ENCODE measurements at places on chromosomes 2 and 18.

DNA sequence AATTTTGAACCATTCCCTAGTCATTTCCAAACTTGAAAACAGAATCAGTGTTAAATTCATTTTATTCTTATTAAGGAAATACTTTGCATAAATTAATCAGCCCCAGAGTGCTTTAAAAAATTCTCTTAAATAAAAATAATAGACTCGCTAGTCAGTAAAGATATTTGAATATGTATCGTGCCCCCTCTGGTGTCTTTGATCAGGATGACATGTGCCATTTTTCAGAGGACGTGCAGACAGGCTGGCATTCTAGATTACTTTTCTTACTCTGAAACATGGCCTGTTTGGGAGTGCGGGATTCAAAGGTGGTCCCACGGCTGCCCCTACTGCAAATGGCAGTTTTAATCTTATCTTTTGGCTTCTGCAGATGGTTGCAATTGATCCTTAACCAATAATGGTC is 5.5 kb upstream of the MROH2A start:
- DNase-seq: no peak

DNA sequence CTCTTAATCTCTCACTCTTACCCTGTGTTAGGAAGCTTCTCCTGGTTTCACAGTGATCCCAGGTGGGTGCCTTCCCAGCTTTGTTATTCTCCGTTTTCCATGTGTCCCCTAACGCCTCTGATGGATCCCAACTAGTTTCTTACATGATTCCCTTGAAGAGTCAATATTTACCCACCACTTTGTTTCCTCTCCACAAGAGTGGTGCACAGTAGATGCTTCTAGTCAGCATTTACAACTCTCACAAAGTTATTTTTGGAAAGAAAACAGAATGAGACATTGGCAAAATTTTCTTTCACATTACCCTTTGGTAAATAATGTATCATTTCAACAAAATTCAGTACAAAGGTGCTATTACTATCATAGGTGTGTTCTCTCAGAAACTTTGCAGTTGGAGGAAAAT is 1611.1 kb upstream of the ZEB2 start:
- no peak for DNase-seq

DNA sequence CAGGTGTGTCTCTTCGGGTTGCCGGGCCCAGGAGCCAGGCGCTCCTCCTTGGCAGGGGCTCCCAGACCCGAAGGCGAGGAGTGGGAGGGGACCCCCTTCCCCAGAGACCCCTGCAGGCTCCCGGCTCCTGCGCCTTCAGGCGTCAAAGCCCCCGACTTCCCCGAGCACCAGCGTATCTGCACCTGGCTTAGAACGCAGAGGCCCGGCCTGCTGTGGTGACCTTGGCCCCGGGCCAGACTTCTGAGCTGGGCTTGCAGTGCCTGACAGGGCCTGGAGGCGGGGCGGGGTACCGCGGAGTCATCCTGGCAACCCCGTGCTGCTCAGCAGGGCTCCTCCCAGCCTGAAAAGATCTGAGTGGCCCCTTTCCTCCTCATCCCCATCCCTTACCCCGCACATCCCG is 27.0 kb downstream of the SKA1 start:
- no peak for DNase-seq

DNA sequence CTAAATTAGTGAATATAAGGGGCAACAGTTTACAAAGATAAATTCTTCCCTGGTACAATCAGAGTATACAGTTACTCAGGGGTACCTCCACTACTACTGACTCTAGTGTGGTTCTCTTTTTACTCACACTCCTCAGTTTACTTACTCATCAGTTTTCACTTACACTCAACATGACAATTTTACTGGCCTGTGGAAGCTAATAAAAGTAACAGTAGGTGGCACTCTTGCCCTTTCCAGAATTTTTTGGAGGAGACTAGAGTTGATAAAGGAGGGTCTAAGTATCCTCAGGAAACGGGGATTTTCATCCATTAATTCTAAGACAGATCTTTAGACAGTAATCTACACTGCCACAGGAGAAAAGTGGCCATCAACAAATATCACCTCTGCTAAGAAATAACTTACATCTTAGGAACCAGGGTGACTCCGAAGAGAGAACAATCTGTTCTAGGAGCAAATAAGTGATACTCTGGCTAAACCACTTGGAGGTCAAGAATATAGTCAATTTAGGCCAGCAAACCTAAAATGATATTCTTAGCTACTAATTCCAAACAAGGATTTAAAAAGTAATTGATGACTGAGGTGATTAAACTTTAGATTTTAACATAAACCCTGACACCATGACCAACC is 61.3 kb downstream of the ATL2 start:
- DNase-seq: no peak

GRCh38 chr18:54607213-54608027 is 16.4 kb downstream of the DYNAP start:
- no peak for DNase-seq

DNA sequence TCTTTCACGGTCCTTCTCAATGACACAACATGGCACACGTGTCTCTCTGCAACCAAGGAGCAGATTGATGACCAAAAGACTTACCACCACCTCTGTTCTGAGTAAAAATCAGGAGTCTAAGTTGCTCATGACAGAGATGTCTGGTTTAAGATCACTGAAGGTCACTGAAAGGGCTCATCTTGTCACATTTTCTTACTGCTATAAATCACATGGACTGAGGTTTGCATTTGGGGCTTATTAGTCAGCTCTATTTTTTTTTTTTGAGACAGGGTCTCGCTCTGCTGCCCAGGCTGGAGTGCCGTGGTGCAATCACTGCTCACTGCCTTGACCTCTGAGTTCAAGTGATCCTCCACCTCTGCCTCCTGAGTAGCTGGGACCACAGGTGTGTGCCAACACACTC is 19.4 kb downstream of the CFLAR start:
- no peak for DNase-seq

DNA sequence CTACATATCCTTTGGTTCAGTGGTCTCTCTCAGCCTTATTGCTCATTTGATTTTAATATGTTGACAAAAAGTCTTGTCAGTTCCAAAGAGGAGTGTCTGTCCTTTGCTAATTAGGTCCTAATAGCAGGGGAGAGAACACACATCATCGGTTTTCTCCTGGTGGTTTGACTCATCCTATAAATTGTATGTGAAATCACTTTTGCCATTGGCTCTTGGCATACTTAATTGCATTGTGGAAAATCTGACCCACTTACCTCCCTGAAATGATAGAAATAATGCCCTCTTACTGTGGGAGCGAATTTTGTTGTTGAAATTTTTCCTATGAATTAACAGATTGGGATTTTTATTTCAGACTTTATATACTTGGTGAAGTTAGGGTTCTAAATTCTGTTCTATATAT is 58.3 kb downstream of the MTCL1 start:
- DNase-seq: no peak

- DNase-seq: no peak
These were observed 114.4 kb upstream of the HAAO start for GRCh38 chr2:42906557-42907411.

GRCh38 chr2:148660999-148661398 is 16.4 kb downstream of the EPC2 start:
- no peak for DNase-seq

GRCh38 chr18:2961821-2962220 is 51.1 kb downstream of the LPIN2 start:
- DNase-seq: no peak

DNA sequence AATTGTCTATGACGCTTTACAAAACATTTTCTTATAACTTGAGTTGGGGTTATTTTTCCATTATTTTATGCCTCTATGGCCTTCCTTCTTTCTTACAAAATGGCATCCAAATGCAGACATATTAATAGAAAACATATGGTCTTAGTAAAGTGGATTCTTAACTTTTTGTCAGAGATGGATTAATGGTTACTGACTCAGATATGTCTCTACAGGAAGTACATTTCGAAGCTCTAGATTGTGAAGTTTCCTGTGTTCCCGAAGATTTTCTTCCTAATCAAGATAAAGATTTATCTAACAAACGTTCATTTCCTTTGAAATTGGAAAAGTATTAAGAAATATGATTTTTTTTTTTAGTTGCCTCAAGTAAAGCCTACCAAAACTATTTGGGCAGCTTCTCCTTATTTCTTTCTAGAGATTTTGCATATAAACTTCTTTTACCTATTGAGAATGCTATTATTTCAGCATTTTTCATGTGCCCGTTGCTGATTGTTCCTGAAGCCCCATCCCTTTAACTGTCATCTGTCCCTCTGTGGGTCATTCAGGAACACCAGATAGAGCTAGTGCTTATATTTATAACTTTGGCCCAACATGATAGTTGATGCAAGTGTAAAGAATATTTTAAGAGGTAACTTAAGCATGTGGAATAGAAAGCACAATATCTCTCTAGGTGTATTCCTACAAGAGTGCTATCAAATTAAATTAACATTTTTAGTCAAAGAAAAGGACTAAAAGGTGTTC is 498.0 kb downstream of the CCDC85A start:
- DNase-seq: no peak

GRCh38 chr2:121132762-121133107 is 152.3 kb downstream of the TFCP2L1 start:
- DNase-seq: no peak

- no peak for DNase-seq
These were observed 117.9 kb downstream of the AGAP1 start for GRCh38 chr2:235611756-235612155.

DNA sequence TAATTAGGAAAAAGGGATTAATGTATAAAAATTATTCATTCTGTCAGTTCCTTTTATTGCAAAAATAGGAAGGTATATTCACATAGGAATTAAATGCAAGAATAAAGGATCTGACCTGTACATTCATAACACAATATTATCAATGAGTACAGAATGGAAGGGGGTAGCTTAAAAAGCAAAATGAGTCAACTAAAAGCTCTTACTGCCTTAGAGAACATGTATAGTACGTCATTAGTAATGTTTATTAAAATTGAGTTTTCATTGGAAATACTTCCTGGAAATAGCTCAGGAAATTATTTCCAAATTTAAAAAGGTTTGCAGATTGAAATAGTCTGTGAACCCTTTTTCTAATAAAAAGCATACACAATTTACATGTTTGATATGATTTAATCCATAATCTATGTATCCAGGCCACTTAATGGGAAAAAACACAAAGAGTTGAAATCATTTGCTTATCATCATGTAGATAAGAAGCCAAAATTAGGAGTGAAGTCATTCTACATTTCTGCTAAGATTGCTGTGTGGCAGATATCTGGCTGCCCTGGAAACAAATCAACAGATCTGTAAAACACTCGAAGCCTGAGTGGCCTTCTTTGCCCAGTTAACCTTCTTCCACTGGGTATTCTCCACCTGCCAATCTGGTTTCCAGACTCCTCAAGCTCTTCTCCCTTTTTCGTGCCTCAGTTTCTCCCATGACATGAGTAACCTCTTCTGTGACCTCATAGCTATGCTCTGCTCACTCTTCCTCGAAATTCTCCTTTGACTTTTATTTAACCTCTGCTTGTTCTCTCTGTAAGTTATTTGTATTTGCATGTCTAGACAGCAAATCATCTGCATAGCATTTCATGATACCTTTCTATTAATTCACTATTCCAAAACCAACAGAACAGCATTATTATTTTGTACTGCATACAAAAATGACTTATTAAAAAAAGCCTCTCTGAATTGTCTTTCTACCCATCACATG is 181.2 kb upstream of the REV1 start:
- DNase-seq: no peak

DNA sequence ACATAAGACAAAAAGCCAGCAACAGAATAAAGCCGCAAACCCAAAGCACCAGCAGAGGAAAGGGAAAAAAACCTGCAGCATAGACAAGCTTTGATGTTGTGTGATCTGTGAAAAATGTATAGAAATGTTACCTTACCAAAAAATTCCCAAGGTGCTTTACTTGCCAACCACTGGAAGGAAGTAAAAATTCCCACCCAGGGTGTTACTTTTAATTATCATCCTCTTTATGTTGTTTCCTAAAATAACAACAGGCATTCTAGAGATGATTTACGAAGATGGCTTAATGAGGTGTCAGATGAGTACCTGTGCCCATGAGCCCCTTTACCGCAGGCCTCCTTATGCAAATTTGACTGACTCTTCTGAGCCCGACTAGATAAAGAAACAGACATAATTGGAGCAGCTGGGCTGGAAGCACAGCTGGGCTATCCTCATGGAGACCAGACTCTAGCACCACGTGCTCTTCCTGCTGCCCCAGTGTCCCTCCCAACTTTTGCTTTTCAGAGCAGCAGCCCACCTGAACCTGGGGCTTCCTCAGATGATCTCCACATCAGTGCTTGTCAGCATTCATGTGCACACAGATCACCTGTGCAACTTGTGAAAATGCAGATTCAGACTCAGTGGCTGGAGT is 41.5 kb downstream of the SRSF7 start:
- DNase-seq: no peak

GRCh38 chr2:144950899-144951560 is 431.1 kb upstream of the ZEB2 start:
- DNase-seq: peak; percentile 81

GRCh38 chr2:86410581-86410980 is 30.6 kb upstream of the KDM3A start:
- no peak for DNase-seq

- no peak for DNase-seq
These were observed 339.9 kb upstream of the LRRTM4 start for GRCh38 chr2:77862120-77862519.

GRCh38 chr2:108633409-108633808 is 85.9 kb upstream of the RANBP2 start:
- no peak for DNase-seq

GRCh38 chr2:158101384-158101926 is at the start of gene UPP2:
Gene UPP2, plus strand, starts transcription at chr2:158101876. Its CDS starts 188 bp downstream, at chr2:158102064.
- DNase-seq: no peak

GRCh38 chr2:27712522-27712921 is 48.8 kb downstream of the SLC4A1AP start:
- no peak for DNase-seq

DNA sequence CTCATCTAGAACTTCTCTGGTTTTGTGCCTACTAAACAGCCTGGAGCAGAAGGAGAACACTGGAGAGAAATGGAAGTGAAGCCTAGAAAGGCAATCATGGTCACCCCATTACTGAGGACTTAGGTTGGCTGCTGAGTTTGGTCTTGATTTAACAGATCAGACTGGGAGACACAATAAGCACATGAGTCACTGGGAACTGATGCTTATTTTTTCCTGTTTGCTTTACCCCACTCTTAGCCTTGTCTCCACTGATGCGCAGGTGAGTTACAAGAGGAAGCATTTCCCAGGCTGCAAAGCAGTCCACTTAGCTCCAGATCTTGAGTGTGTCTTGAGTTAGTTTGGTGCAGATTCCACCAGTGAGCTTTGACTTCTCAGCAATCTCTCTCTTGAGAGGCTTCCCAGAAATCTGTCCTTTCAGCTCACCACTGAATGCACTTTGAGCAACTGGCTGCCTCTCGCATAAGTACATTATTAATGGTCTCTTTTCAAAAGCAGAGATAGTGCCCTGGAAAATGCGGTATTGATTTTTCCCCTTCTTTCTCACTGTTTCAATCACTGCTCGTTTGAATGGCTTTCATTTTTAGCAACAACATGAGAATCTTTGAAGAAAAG is 390.2 kb upstream of the SETBP1 start:
- DNase-seq: no peak

DNA sequence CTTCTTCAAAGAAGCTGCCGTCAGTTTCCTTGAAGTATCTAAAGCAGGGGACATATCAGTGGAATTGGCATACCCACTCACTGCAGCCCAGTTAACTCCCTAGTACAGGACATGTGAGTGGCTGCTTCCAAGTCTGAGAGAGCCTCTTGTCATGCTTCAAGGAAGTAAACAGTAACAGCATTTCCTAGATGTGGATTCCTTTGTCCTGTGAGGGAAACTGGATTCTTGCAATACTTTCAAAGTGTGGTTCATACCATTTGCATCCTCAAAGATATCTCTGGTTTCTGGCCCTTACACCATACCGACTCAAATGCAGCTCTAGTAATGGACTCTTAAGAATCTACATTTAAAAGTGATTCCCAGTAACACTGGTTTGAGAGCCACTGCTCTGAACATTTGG is 87.2 kb downstream of the ESCO1 start:
- no peak for DNase-seq

Measured in AG09309 (cell line).